ENCODE measurements at places on chromosomes 7 and 10.
A peak's percentile ranks its signal among the peaks of the same experiment; 100 is the strongest.

- no peak for DNase-seq
These were observed 171.5 kb downstream of the ZMYND11 start for GRCh38 chr10:306675-307185.

DNA sequence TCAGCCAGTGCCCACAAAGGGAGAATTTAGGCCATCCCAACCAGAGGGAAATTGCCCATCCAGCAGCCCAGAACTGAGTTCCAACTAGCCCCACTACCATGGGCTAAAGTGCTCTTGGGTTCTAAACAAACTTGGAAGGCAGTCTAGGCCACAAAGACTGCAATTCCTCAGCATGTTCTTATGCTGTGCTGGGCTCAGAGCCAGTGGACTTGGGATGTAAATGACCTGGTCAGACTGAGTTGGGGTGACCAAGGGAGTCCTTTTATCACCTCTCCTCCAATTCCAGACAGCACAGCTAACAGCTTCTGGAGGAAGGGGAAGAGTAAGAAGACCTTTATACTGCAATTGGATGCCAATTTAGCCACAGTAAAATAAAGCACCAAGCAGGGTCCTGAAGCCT lies 607.2 kb upstream of the KCND2 start:
- DNase-seq = no peak

DNA sequence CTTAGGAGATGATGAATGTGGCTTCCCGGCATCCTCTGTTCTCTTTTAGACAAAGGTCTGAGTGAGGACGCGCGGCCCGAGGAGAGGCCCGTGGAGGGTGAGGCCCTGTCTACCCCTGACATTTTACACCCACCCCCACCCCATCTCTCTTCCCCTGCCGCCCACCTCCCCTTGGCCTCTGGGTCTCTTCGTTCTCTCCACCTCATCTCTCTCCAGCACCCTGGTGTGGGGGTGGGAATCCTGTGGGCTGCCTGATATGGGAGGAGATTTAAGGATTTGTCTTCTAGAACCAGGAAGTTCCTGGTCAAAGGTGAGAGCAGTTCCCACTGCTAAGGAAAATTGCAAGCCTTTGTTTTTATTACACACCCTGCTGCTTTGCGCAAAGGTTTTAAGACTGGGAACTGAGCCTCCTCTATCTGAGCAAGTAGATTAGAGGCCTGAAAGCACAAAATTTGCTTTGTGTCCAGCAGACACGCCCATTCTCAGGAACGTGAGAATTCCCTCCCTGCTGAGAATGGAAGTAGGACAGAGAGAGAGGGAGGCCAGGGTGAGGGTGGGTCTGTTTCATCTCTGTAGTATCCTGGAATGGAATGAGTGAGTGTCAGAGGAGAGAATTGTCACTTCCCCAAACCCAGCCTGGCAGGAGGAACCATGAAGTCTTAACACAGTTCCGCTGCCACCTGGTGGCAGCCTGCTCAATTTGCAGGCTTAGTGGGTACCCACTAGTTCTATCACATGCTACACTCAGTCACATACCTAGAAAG lies 91.2 kb downstream of the GTF2IRD1 start:
- DNase-seq = no peak

DNA sequence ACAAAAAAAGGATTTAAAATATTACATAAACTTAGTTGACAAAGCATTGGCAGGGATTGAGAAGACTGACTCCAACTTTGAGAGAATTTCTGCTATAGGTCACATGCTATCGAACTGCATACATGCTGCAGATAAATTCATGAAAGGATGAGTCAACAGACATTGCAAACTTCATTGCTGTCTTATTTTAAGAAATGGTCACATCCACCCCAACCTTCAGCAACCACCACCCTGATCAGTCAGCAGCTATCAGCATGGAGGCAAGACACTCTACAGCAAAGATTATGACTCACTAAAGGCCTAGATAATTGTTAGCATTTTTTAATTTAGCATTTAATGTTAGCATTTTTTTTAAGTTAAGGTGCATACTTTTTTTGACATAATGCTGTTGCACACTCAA lies 73.6 kb downstream of the AGK start:
- DNase-seq = no peak

GRCh38 chr10:12025591-12025990 lies 17.0 kb downstream of the UPF2 start:
- no peak for DNase-seq

DNA sequence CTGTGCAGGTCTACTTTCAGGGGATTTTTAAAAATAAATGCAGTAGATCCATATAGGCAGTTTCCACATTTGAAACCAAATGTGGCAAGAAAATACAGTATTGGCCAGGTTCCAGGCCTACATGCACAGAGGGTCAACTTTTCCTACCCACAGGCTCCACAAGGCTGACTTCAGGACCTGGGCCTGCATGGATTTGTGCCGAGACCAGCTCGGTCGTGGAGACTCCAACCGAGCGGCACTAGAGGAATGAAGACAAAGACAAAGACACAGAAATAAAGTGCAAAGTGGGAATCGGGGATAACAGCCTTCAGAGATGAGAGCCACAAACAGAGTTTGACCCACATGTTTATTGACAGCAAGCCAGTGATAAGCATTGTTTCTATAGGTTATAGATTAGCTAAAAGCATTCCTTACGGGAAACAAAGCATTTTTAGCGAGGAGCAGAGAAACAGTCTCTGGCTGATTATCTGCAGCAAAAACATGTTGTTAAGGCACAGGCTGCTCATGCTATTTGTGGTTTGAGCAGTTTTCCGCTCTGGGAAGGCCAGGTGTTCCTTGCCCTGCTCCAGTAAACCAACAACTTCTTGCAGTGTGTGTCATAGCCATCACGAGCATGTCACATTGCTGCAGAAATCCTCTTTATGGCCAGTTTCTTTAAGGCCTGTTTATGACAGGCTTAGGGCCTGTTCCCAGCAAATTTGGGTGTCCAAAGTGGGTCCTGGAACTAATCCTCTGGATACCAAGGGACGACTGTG lies 52.6 kb downstream of the ZNF37A start:
- no peak for DNase-seq

DNA sequence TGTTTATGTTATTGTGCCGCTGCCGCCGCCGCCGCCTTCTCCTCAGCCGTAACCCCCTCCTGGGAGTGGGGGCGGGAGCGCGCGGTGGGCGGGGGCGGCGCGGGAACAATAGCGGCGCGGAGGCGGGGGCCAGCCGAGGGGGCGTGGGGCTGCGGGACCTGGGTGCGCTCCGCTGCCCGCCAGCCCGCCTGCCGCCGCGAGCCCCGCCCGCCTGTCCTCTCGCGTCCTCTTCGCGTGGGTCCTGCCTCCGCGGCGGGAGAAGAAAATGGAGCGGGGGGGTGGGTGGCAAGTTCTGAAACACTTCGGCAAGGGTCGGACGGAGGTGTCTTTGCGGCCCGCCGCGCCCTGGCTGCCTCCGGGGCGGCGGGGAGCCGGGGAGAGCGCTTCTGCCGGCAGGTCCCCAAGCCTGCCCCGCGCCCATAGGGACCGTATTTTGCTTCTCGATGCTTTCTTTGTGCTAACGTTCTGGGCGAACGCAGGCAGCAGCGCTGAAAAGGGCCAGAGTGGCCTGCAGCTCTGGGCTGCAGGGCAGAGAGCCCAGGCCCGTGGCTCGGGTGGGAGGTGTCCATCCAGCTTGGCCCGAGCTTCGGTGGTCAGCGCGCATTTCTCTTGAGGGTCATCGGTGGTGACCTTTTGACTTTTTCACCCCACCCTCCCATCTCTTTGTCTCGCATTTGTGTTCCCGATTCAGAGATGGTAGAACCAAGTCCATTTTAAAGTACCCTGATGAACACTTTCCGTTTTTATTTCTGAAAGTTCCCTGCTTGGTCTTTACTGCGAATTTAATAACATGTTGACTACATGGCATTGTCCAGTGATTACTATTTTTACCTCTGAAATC lies 613 bp downstream of the MAPK8 start:
- peak; percentile 24 for DNase-seq

DNA sequence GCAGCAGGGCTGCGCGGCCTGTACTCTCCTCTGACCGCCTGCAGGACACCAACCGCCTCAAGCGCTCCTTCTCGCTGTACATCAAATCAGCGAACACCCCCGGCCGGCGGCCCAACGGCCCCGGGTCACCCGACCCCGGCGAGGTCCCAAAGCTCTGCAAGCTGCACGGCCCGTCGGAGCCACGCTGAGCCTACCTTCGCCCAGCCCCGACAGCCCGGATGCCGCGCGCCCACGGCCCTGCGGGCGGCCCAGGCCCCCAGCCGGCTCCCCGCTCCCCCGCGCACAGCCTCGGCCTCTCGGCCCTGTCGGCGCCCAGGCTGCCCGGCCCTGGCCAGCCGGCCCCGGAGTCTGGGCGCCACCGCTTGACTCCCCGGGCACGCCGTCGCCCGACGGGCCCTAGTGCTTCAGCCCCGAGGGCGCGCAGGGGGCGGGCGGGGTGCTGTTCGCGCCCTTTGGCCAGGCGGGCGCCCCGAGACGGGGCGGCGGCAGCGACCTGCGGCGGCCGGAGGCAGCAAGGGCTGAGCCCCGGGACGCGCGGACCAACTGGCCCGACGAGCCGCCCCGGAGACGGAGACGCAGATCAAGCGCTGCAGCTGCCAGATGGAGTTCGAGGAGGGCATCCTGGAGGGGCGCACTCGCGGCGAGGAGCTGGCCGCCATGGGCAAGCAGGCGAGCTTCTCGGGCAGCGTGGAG lies 11.1 kb upstream of the SEC24C start:
- no peak for DNase-seq

- no peak for DNase-seq
These were observed 79.0 kb downstream of the COBL start for GRCh38 chr7:51237446-51238133.

GRCh38 chr10:100734295-100735086 lies 10.9 kb upstream of the PAX2 start:
- DNase-seq = no peak

GRCh38 chr10:129521161-129522025 lies 54.4 kb downstream of the MGMT start:
- DNase-seq = no peak

DNA sequence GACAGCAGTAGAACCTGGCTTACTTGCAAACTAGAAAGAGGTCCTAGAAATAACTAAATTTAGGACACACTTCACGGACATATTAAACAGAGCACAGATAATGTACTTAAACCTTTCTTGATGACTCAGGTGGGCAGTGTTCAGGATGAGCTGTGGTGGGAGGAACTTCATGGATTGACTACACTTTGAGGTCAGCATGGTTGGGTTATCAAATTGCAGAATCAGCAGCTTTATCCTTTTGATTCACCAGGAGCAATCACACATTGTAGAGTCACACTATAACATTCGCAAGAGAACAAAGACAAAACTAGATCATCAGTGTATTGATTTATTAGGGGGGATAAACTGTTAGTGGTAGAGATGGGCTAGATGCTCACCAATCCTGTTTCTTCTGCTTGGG lies 38.6 kb upstream of the AGK start:
- DNase-seq = no peak

DNA sequence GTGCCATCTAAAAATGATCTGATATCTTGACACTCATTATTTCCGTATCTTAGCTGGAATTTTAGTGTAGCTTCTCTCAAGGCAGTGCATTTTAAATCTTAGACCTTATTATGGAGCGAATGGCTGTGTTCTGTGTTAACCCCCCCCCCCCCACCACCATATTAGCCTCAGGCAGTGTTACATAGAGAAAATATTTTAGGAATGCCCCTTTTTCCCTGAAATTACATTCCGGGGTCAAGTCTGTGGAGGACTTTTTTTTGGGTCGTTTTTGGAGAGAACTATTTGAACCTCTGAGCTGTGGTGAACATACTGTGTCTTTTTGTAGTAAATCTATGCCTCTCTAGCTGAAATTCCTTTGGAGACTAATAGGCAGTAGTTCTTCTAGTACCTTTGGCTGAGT lies 3.1 kb downstream of the CCDC126 start:
- DNase-seq = peak; percentile 12

DNA sequence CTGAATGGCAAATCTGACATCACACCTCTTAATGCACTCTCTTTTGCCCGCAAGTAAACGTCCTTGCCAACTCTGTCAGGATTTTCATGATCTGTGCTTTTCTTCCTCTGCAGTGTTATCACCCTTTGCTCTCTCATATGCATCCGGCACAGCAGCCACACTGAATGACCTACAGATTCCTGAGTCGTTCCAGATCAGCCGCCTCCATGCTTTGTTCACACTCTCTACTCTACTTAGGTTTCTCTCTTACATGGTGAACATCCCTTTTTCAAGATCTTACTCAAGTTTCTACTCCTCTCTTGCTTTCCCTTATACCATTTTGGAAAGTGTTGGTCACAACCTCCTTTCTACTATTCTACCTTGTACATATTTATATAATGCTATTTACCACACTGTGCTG lies 127.7 kb upstream of the AOAH start:
- DNase-seq = no peak

- DNase-seq = peak; percentile 94
These were observed 4.3 kb downstream of the ELOVL3 start for GRCh38 chr10:102230264-102230860.

DNA sequence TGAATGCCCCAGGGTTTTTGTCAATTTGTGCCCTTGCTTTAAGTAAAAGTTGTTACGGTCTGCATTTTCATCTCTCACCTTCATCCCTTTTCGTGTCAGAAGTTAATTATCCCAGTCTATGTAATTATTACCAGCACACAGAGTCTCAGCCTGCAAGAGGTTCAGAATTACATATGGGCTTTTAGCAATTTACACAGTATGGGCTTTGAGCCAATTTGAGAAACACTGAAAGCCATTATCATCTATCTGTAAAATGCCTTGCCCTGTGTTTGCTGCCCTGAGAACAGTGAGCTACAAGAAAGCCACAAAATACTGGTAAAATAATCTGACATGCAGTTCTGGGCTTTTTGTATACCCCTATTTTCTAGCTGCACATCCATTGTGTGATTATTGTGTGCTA lies 125.6 kb upstream of the STEAP4 start:
- no peak for DNase-seq

GRCh38 chr7:97014145-97014750 lies 8.9 kb downstream of the DLX6 start:
- no peak for DNase-seq

DNA sequence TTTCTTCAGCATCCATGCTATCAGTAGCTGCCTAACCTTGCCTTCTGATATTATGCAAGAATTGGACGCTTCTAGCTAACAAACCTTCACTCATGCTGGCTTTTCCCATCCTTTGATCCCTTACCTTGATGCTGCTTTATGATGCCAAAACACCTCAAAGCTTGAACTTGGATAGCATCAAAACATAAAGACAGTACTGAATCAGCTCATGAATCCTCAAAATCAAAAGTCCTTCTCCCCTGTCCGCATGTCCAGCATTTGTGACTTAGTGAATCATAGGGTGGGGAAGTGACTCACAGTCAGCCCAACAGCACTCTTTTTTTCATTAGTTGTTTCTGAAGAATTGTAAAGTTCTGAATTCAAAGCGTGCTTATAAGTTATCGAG lies 89.5 kb upstream of the PIK3CG start:
- DNase-seq = peak; percentile 67

GRCh38 chr7:94355454-94355853 lies 39.2 kb upstream of the COL1A2 start:
- no peak for DNase-seq

- no peak for DNase-seq
These were observed 46.4 kb downstream of the CALML3 start for GRCh38 chr10:5570979-5571810.

DNA sequence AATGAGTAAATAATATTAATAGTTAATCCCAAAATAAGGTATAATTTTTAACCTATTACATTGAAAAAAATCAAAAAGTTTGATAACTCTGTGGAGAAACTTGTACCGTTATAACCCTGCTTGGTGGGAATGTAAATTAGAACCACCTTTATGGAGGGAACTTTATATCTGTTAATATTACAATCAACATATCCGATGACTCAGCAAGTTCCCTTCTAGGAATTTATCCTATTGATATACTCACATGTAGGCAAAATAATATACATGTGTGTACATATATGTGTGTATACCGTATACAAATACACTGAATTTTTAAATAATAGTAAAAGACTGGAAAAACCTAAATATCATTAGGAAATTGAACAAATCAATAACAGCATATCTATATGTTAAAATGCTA lies 54.7 kb downstream of the PANK1 start:
- no peak for DNase-seq
